Activated T-helper 1 cell treated with anti-CD3 and anti-CD28 coated beads, Interleukin-12 subunit alpha, Interleukin-12 subunit beta, Interleukin-2, Interleukin-4 antibody, amounts not matched to agents 30 ng/mL and 10 ng/mL and 1 ng/mL, durations not matched to agents 14 hours and 24 hours and 36 hours (primary cell): ENCODE measurements at places on chromosomes 6 and 20.

DNA sequence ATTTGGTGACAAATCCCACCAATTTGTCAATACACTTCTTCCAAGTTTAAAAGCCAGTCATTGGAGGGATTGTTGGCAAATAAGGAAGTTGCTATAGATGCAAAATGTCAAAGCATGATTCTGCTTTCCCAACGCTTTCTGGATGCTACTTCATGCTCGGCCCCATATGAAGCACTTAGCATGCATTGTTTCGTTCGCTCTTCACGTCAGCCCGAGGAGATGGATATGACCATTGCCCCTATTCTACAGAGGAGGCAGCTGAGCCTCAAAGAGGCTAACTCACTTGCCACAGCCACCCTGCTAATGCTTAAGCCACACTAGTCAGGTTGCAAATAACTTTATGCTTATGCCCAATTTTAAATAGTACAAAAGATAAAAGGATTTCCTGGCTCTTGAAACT is 2.8 kb upstream of the NXT1 start:
- no peak for DNase-seq

DNA sequence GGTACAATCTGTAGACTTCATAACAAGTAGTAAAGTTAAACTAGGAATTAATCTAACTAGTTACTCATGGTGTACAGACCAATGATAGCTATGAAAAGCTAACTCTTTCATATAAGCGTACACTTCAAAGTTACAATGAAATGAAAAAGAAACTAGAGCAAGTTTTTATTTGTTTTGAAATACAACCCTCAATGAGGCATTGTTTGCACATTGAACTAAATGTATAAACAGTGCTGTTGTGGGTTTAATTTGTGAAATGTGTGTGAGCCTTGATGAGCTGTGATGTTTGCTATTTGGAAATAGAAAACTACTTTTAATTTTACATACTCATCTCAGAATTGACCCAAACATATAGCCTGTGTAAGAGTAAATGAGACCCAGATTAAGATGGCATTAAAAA is 11.1 kb upstream of the EYA4 start:
- no peak for DNase-seq

DNA sequence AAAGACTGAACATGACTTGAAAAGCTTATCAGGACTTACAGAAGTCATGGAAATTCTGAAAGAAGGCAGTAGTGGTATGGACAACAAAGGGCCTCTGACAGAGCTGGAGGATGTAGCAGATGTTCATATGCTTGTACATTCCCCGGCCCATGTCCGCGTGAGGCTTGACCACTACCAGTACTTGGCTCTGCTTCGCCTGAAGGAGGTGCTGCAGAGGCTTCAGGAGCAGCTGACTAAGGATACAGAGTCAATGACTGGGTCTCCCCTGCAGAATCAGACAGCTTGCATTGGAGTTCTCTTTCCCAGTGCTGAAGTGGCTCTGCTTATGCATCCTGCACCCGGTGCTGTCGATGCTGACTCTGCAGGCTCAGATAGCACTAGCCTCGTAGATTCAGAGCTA is 29.2 kb downstream of the TAF11 start:
- no peak for DNase-seq

- no peak for DNase-seq
These were observed 459.6 kb downstream of the UTRN start for GRCh38 chr6:144744720-144745119.

GRCh38 chr20:63711085-63711645 is 3.3 kb downstream of the ZGPAT start:
- DNase-seq, result no peak

DNA sequence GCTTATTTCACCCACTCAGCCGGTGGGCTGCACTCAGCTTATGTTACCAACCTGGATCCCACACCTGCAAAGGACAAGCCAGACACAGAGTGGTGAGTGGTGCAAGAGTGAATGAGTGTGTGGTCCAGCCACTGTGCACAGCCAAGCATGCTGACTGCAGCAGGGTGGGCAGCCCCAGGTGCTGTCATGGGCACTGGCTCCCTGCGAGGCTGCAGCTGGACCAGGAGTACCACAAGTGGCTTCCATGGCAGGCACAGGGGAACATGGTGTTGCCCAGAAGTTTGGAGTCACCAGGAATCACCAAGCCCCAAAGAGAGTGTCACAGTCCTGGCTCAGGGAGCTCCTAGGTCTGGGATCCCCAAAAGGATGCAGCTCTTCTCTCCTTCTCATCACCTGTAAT is 1093.4 kb downstream of the KHDRBS2 start:
- DNase-seq, result no peak

GRCh38 chr6:107030151-107030550 is 2.2 kb downstream of the MTRES1 start:
- no peak for DNase-seq

DNA sequence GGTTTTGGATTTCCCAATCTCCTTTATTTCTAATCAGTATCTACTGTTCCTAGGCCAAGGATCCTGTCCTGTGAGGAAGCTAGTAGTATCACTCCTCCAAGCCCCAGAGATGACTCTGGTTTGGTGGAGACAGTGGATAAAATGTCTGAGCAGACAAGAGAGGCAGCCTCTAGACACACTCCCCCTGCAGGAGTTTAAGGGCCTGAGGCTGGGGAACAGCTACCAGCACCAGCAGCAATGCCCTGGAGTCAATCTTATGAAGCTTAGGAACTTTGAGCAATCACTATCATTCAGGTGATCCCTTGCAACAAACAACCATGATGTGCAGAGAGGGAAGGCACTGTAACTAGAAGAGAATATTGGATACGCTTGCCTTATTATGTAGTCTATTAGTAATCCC is 384.7 kb upstream of the ID4 start:
- no peak for DNase-seq

- DNase-seq, result no peak
These were observed 71.5 kb downstream of the BMP6 start for GRCh38 chr6:7797386-7797785.

GRCh38 chr6:9675122-9675521 is 739.8 kb downstream of the TFAP2A start:
- DNase-seq, result no peak

GRCh38 chr20:41245086-41245707 is 72.3 kb downstream of the ZHX3 start:
- no peak for DNase-seq

- DNase-seq, result no peak
These were observed 56.4 kb downstream of the RALY start for GRCh38 chr20:34049897-34050695.

GRCh38 chr20:61964675-61965605 is 100.7 kb downstream of the TAF4 start:
- no peak for DNase-seq

GRCh38 chr20:32731882-32732266 is 11.4 kb downstream of the COMMD7 start:
- DNase-seq, result no peak

GRCh38 chr6:34059136-34059731 is 86.7 kb downstream of the GRM4 start:
- no peak for DNase-seq

DNA sequence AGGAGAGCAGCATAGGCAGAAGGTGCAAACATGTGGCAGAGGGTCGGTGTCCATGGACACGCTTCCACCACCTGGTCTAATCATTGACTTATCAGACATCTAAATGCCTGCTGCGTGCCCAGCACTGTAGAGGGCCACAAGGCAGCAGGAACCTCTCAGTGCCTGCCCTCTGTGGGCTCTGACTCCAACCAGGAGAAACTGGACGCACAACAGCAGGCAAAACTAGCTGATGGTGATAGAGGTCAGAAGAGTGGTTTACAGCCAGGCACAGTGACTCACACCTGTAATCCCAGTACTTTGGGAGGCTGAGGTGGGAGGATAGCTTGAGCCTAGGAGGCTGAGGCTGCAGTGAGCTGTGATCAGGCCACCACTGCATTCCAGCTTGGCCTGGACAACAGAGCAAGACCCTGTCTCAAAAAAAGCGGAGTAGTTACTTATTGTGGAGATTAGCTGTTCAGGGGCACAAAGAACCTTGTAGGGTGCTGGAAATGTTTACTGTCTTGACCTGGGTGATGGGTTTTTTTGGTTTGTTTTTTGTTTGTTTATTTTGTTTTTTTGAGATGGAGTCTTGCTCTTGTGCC is 46.5 kb downstream of the PPARD start:
- DNase-seq, result no peak

GRCh38 chr6:36035225-36035624 is 7.6 kb downstream of the MAPK14 start:
- no peak for DNase-seq
